ENCODE measurements at places on chromosomes 5 and 9.

DNA sequence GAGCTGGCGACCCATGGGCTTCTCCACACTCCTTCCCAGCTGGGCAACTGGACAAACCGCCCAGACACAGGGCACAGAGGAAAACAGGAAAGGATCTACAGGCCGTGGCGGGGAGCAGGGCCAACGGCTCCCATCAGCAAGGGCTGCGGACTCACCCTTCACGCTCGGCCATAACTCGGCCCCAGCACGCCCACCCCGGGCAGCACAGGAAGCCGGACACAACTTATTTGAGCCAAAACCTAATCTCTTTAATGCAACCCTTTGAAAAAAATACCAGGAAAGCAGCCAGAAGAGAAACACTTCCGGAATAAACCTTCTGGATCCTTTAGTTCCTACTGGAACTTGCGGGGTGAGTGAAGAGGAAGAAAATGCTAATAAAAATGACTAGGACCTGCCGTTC lies 59.9 kb downstream of the VAV2 start:
- no peak for DNase-seq

DNA sequence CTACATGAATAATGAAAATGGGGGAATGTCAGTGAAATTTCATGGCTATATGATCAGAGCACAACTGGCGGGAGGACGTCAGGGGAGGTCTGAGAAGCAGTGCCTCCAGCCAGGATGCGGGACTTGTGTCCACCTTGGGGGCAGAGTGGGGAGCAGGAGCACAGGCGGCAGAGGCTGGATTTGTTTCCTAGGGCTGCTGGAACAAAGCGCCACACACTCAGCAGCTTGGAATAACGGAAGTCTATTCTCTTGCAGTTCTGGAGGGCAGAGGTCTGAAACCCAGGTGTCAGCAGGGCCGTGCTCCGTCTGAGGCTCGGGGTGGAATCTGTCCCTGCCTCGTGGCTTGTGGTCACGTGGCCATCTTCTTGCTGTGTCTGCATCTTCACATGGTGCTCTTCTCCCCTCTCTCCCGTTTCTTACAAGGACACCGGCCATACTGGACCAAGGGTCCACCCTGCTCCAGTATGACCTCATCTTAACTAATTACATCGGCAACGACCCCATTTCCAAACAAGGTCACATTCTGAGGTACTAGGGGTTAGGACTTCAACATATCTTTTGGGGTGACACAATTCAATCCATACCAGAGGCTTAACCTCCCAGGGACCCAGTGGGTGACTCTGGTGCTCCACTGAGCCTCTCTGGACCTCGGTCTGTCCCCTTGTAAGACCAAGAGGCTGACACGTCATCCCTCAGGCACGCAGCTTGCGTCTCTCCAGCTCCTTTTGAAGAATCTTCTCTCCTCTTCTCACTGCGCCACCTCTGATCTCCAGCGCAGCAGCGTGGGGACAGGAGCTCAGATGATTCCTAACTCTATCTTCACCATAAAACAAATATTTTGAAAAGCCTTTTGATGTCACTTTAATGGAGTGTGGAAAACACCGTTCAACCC lies 202.5 kb downstream of the CDK5RAP2 start:
- DNase-seq = no peak

- no peak for DNase-seq
Observed at GRCh38 chr5:146645342-146645741, 129.4 kb upstream of the GPR151 start.

GRCh38 chr9:16184964-16185646 lies 632.3 kb downstream of the CCDC171 start:
- peak; percentile 39 for DNase-seq

DNA sequence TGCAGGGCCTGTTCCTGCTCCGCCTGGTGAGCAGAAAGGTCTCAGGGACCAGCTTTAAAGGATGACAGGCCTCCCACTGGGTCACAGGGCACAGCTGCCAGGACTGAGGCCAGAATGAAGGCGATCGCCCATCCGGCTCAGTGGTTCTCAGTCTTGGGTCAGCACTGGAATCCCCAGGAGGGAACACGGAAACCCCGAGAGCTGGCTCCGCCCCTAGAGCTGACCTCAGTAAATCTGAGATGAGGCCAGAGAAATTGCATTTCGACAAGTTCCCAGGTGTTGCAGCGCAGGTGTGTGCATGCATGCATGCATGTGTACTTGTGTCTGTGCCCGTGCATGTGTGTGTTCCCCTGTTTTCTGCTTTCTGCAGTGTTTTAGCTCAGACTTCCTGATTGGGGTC lies 47.2 kb upstream of the KCNMB1 start:
- peak; percentile 37 for DNase-seq

GRCh38 chr5:139126711-139127111 lies 71.5 kb downstream of the SIL1 start:
- no peak for DNase-seq

DNA sequence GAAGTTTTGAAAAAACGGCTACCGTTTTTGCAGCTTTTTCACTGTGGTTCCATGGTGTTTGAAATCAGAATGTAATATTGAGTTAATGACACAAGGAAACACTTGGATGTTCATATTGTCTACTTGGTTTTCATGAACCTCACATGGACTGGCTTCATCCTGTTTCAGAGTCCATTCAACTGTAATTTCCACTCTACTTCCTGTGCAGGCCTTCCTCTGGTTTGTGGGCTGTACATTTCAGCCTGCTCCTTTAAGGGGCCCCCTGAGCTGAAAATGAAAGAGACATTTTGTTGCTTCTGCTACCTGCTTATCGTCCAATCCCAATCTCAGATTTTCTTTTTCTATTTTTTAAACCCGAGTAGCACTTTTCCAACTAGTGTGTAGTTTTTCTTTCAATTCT lies 41.8 kb upstream of the CDKN2B start:
- DNase-seq = no peak

DNA sequence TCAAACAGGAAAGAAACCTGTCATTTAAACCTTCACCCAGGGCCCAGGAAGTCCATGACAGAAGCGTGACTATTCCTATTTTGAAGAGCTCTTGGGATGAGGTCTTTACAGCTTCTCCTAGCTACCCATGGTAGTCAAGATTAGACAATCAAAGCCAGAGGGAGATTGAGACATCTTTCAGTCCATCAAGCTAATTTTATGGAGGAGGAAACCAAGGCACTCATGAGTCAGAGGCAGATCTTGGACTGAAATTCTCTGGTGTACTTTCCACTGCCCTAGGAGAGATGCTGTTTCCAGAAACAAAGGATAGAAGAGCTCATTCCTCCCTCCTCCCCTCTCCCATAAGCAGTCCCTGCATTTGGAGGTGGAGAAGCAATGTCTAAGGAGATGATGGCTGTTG lies 9.2 kb downstream of the TNFSF8 start:
- DNase-seq = no peak

DNA sequence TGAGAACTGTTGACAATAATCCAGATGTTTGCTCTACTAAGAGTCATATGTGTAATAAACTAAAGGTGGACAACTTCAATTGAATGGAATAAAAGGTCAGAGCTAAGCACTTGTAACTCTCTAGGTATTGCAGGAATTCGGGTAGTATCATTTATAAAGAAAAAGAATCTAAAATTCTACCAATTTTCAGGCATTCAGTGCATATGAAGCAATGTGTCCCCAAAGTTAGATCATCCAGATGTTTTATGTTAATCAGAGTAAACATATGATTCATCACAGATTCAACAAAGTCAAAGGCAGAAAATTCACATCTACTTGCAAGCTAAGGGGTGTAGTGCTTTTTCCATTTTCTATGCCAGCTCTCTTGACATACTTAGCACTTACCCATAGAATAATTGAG lies 477.1 kb downstream of the PDE4D start:
- DNase-seq = no peak

GRCh38 chr9:26955222-26955903 lies 849 bp upstream of the IFT74 start:
- no peak for DNase-seq

DNA sequence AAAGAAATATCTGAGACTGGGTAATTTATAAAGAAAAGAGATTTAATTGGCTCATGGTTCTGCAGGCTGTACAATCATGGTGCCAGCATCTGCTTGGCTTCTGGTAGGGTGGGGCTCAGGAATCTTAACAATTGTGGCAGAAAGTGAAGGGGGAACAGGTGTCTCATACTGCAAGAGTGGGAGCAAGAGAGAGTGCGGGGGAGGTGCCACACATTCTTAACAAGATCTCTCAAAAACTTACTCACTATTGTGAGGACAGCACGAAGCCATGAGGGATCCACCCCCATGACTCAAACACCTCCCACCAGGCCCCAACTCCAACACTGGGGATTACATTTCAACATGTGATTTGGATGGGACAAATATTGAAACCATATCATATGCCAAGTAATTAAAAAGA lies 70.1 kb upstream of the PANK3 start:
- no peak for DNase-seq

DNA sequence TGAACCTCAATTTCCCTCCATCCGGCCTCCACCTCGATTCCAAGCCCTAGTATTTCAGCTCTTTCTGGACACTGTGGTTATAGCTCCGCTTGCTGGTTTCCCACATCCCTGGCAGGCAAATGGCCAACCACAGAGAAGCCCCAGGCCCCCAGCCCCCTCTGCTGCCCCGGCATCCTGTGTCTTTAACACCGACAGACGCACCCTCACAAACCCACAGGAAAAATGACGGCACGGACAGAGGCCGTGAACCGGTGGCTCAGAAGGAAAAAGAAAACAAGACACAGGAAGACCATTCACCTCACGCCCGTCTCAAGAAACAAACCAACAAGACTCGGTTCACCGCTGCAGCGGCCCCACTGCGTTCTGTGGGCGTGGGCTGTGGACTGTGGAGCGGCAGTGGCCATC lies 1.5 kb upstream of the CLIC3 start:
- DNase-seq = no peak

DNA sequence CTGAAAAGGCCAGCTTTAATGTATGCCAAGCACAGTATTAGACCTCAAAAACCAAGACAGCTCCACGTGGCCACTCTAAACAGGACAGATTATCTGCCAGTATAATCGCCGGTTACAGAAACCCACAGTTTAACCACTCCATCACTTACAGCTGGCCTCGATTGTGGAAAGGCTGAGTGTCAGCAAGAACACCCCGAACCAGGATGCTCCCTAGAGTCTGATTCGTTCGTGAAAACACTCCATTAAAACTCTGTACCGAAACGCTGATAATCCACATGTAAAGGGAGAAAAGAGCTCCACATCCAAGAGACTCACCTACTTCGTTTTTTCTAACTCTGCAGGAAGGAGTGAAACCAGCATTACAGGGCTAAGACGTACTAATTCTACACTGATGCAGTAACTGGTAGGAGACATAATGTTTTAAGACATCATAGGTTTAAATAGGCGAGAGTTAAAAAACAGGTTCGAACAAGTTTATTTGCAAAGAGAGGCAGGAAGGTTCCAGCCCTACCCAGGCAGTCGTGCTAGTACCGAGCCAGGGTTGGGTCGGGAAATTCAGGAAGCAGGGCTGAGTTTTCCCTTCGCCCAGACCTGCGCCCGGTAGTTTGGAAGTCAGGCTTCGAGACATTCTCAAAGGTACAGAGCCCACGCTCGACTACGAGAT lies 949 bp downstream of the SERINC5 start:
- DNase-seq = no peak

- DNase-seq = no peak
Observed at GRCh38 chr5:57725658-57726504, 243.3 kb upstream of the ACTBL2 start.

GRCh38 chr9:123843703-123844102 lies 86.2 kb downstream of the DENND1A start:
- DNase-seq = no peak

DNA sequence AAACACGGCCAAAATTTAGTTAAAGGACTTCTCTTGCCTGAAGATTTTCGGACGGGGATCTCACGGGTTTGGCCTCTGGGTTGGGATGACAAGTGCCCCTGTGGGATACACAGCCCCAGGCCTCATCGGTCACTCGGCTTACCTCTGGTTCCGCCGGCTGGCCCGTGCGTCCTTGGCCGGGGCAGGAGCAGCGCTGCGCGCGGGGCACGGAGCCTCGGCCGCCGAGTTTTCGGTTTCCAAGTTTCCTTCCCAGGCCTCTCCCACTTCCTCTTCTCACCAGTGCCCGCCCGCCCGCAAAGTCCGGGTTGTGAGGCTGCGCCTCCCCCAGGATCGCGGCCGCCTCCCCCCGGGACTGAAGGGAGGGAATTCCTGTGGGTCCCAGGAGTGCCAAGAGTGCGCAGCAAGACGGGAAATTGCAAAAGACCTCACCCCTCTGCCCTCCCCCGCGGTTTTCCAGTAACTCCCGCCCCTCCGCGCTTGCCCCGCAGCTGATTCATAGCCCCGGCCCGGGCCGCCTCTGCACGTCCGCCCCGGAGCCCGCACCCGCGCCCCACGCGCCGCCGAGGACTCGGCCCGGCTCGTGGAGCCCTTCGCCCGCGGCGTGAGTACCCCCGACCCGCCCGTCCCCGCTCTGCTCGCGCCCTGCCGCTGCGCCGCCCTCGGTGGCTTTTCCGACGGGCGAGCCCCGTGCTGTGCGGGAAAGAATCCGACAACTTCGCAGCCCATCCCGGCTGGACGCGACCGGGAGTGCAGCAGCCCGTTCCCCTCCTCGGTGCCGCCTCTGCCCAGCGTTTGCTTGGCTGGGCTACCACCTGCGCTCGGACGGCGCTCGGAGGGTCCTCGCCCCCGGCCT lies at the start of gene OSMR:
TSS of gene OSMR (plus strand) at position 487 of the 853 bp plus-strand sequence. CDS start 23,033 bp downstream, outside the sequence.
- peak; percentile 97 for DNase-seq

DNA sequence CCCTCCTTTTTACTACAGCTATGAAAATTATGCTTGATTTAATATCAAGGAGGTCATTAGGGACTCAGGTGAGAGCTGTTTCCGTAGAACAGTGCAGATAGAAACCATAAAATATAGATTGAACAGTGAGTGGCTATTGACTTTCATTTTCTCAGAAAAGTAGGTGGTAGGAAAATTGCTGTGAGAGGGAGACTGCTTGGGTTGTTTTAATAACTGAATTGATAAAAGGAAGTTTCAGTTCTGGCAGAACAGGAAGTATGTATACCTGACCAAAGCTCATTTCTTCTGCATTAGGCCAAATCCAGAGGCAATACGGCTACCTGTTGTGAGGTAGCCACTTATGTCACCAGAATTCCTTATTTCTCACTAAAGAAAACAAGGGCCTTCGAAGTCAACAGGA lies 761.7 kb upstream of the ARRDC3 start:
- DNase-seq = no peak

- DNase-seq = no peak
Observed at GRCh38 chr5:127231118-127231517, 59.5 kb upstream of the MEGF10 start.

Measured in RCC 7860 (cell line).